Neural progenitor cell (in vitro differentiated cells): ENCODE measurements at places on chromosomes 12 and 14. TPM values are rescaled to one million over a fixed set of nuclear protein-coding genes. Genes with fewer than 3 reads are reported as not detected.
A peak's percentile ranks its signal among the peaks of the same experiment; 100 is the strongest.

A2ML1 gene
- total RNA-seq: 0.15 and 0.43 TPM in 2 replicates

ESYT1 gene
- total RNA-seq: 75.3 and 146 TPM in 2 replicates

NINJ2 gene
- total RNA-seq: 0.37 TPM in 1 of 2 replicates, not detected in the other

PNMA1 gene
- total RNA-seq: 25.9 and 37.3 TPM in 2 replicates

IFI27 gene
- total RNA-seq: 0.69 and 2.5 TPM in 2 replicates

LAG3 gene
- 0.45 and 2.9 TPM in 2 replicates for total RNA-seq

PLEKHD1 gene
- total RNA-seq: not detected in 2 replicates

B4GALNT1 gene
- 0.28 and 1.1 TPM in 2 replicates for total RNA-seq

SYNE3 gene
- total RNA-seq: 0.03 and 0.06 TPM in 2 replicates

MYH6 gene
- total RNA-seq: 0.03 TPM in 1 of 2 replicates, not detected in the other

PMCH gene
- total RNA-seq: not detected in 2 replicates

DNA sequence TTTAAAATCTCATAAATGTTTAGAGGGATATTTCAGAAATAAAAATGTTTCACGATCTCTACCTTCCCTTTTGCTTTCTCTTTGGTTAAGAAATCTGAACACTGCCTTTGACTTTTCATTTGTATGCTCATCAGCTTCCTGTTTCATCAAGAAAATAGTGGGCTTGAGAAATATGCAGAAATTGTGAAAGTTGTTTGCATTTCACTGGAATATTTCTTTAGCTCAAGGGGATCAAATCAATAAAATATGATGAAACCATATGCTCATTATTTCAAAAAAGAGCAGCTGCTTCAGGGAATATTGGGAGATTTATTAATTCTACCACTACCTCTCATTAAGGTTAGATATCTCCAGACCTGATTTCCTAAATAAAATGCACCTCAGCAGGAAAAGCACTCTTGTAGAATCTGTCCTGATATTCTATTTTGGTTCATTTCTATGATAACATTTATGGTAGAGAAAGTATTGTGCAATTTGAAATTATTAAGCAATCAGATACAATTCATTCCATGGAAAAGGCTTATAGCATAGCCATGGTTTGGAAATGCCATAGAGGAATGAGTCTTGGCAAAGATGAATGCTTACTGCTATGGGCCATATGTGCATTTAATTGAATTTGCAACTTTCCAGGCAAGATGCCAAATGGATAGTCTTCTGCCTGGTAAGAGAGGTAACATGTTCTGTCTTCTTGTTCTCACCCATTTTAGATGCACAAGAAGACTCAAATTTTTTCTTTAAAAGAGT is 212.6 kb upstream of the SLC16A7 start:
- no peak for DNase-seq

- DNase-seq: no peak
Measured at GRCh38 chr14:34051966-34052657, 101.2 kb upstream of the EGLN3 start.

GRCh38 chr14:51481643-51482042 is 170.1 kb upstream of the FRMD6 start:
- no peak for DNase-seq

DNA sequence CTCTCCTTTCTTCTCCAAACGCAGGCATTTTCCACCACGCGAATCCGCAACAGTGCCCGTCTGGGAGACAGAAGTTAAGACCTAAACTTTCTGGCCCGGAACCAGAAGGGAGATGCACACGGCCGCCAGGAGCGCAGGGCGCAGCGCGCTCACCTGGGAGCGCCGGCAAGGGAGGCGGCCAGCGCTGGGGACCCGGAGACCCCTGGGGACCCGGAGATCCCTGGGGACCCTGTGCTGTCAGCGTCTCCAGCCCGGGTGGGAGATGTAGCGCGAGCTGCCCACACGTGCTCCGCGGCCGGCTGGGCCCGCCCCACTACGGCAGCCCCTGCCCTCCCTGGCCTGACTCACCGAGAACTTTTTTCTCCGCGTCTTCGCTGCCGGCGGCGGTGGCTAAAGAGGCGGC is 620 bp downstream of the YBX3 start:
- peak; percentile 59 for DNase-seq

DNA sequence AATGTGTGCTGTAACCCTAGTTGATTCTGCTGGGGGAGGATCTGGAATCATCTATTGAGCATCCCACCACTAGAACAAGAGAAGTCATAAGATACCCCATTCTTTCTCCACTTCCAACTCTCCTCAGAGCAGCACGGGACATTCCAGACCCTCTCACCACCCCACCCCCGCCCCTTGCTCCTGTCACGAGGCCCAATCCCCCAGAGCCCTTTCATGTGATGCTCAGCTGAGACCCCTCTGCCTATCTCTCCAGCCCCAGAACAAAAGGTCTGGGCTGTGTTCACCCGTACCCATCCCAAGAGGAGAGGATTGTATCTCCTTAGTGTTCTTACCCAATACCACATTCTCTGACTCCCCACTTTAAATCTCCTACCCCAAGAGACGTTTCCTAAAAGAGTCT is 602 bp downstream of the PMEL start:
- DNase-seq: peak; percentile 75

- DNase-seq: peak; percentile 82
Measured at GRCh38 chr12:4272424-4273272, 914 bp upstream of the CCND2 start.

GRCh38 chr14:62629176-62629725 is 416.0 kb downstream of the KCNH5 start:
- DNase-seq: no peak

DNA sequence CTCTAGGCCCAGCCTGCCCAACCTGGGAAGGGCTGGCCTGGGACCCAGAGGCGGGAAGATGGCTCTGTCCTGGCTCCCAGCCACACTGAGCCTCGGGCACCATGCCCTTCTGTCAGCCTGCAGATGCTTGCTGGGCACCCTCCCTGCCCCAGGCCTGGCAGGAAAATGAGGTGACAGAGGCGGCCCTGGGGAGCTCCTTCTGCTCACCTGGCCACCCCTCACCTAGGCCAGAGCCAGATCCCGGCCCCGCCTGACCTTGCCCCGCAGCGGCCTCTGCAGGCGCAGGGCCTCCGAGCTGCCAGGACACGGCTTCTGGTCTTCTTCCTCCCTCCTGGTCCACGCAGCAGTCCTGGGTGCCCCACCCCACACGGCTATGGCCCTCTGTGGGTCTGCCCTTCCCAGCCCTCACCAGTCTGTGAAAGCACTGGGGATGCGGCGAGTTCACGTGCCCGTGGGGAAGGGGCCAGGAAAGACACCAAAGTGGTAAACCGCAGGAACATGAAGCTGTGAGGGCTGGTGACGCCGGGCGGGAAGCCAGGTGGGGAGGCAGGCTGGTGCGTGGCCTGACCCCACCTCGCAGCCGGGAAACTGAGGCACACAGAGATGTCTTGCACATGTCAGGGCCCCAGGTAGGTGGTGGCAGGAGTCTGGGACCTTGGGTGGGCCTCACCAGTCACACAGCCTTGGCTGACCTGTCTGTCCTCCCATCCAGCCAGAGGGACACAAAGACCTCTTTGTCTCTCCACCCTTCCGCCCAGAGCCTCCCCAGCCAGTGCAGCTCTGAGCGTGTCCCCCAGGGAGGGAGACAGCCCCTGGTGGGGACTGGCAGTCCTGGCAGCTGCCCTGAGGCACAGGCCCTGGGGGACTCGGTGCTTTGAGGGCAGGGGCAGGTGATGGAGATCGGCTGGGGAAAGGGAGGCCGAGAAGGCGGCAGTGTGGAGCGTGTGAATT is 12.8 kb downstream of the BAG5 start:
- no peak for DNase-seq

GRCh38 chr12:122894193-122895121 is 1.5 kb downstream of the VPS37B start:
- DNase-seq: no peak

GRCh38 chr14:78202163-78202562 is 32.0 kb downstream of the NRXN3 start:
- no peak for DNase-seq

DNA sequence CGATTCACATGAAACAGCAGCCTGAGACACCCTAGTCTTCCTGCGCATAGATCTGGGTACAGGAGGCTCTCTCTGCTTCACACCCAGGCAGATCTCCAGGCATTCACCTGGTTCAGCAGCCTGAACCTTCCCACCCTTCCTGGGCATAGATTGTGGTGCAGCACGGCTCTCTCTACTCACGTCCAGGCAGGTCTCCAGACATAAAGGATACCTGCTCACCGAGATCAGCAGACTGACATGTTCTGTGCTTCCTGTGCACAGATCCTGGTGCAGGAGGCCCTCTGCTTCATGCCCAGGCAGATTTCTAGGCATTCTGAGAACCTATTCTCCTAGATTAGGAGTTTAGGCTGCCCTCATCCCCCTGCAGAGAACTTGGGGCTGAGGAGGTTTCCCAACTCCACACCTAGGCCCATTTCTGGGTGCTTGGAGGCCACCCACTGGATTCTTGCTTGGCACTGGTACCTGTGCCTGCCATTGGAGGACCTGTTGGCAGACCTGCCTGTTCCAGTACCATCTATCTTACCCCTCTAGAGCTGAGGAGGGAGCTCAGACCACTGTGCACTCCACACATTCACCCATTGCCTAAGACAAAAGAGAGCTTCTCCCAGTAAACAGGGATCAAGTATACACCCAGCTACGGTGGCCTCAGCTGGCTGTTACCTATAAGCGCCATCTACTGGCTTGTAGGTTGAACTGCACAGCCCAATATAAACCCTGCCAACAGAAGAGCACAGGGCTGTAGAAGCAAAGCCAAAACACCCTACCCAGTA is 28.0 kb upstream of the GARIN6 start:
- DNase-seq: peak; percentile 70

DNA sequence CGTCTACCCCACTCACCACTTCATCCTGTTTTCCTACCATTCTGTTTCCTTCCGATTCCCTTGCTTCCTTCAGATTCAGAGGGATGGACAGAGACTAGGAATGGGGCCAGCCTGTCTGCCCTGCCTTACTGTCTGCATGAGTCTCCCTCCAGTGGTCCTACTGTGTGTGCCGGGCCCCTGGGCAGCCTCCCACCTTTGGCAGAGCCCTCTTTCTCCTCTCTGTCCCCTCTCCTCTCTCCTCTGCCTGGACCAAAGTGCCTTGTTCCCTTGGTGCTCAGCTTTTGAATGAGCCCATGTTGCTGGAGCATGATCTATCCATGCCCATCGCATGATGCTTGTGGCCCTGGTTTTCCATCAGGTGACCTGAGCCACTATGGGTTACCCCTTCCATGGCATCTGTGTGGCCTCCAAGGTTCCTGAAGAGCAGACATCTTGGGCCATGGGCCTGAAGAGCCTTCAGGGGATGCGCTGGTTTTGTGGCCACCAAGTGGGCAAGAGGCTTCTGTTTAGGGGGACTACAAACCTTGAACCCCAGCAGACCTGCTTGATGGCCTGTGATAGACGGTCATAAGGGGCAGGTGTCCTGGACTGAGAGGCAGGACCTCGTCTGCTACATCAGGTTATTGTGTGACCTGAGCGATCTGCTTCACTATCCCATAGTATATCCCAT is 54.2 kb upstream of the BCL11B start:
- DNase-seq: no peak

GRCh38 chr12:3071710-3072109 is 5.5 kb upstream of the TSPAN9 start:
- DNase-seq: no peak

GRCh38 chr14:58100735-58101368 is 51.2 kb downstream of the ARMH4 start:
- DNase-seq: no peak

DNA sequence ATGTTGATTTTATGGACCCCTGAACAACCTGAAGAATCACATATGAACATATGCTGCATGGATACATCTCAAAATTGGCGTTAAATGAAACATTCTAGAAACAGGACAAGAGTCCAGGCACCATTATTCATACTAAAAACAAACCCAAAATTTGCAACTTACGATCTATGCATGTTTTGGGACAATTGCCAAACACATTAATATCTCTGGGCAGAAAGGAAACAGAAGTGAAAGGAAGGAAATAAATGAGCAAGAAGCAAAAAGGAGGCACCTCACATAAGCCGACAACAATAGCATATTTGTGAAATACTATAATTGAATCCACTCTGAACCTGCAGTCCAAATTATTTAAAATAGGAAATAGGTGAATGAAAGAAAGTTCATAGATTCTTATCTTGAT is 1505.3 kb downstream of the AACS start:
- no peak for DNase-seq

- no peak for DNase-seq
Measured at GRCh38 chr12:104095289-104095688, 31.0 kb downstream of the HCFC2 start.

- DNase-seq: no peak
Measured at GRCh38 chr12:124737772-124738635, 125.7 kb downstream of the SCARB1 start.

GRCh38 chr12:109612975-109613502 is 39.4 kb downstream of the MVK start:
- no peak for DNase-seq

GRCh38 chr14:27205036-27205435 is 607.2 kb upstream of the NOVA1 start:
- no peak for DNase-seq

DNA sequence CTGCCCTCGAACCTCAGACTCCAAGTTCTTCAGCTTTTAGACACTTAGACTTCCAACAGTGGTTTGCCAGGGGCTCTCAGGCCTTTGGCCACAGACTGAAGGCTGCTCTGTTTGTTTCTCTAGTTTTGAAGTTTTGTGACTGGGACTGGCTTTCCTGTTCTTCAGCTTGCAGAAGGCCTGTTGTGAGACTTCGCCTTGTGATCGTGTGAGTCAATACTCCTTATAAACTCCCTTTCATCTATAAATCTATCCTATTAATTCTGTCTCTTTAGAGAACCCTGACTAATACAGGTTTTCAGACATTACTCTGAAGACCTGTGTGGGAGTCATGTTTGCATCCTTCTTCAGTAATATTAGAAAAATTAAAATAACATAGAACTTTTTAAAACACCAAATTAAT is 289.1 kb downstream of the RMST start:
- DNase-seq: no peak

GRCh38 chr12:3207858-3208257 is 130.7 kb downstream of the TSPAN9 start:
- DNase-seq: peak; percentile 57
